ENCODE measurements at places on chromosomes 11 and 22.

DNA sequence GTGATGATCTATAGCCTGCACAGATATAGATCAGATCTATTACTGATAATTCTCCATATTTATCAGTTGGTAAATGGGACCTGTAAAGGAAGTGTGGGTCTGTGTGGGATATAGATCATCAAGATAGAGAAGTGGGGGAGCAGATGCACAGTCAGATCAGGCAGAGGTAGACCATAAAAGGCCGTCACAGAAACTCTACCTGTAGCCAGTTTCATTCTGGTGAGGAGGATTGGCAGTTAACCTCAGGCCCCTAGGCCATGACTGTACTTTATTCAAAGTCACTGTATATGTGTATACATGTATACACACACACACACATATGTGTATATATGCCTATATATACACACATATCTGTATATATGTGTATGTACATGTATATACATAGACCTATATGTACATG is 69.1 kb downstream of the ADM start:
- DNase-seq, result no peak

DNA sequence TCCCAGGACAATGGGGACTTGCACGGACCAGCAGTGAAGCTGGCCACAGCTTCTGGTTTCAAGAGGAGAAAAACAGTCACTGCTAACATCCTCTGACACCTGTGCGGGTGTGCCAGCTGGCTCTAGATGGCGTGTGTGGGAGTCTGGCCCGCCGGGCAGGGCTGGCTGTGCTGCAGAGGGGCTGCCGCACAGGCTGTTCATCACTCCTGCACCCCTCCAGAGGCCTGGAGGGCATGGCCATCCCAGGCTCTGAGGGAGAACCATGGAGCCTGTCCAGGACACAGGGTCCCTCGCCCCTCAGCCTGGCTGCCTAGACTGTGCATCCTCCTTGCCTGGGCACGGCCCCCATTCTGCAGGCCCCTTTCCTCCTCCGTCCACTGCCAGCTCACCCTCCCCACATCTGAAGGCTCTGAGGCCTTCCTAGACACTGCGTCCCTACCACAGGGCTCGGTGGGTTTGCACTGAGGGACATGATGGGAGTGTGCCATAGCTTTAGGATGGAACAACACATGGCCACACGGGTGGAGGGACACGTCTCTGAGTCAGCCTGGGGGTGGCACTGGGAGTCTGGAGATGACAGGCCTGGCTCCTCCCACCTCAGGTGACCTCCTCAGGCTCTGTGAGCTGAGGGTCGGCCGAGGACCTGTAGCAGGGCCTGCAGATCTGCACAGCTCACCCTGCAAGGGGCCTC is 42.1 kb upstream of the GNB1L start:
- no peak for DNase-seq

- no peak for DNase-seq
Measured at GRCh38 chr22:29308791-29309262, 2.4 kb downstream of the GAS2L1 start.

- no peak for DNase-seq
Measured at GRCh38 chr11:15175831-15176230, 61.1 kb downstream of the INSC start.

- no peak for DNase-seq
Measured at GRCh38 chr11:126194121-126194543, 17.3 kb downstream of the RPUSD4 start.

DNA sequence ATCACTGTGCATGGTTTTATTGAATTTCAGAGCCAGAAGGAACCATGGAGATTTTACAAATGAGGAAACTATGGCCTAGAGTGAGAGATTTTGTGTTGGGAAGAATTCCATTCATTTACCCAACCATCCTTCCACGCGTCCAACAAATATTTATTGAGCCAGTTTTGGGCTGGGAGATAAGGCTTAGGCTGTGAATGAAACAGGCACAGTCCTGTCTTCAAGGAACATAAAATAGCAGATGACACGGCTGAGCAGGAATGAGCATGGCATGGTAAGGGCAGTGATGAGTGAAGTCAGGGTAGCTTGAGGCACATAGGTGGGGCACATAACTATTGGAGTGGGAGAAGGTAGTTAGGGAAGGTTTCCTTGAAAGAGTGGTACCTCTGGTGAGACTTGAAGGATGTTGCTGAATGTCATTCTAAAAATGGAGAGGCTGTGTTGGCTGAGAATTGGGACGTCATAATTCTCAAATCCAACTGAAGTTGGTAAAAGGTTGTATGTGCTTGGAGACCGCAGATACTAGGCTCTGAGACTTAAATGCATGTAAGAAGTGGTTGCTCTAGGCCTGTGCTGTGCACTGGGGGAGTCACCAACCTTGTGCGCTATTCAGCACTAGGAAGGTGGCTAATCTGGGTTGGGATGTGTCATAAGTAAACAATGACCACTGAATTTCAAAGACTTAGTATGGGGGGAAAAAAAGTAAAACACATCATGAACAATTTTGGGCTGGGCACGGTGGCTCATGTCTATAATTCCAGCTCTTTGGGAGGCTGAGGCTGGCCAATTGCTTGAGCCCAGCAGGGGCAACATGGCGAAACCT is 51.9 kb downstream of the TEAD1 start:
- no peak for DNase-seq

All from anterior cingulate cortex (tissue), 58 donors.